ENCODE measurements at places on chromosomes 5 and 9.

DNA sequence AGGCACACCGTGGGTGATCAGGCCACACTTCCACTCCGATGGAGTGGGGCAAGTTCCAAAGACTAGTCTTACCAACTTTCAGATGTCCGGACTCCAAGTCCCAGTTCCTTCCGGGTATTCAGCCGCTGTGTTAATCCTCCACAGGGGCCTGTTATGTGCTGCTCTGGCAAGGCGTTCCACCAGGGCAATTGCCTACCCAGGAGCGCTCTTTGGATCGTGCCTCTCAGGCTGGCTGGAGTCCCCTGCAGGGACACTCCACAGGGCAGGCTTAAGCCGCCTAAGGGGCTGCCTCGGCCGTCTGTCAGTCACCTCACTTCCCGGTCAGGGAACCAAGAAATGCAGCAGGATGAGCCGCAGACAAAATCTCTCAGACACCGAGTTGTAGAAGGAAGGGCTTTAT lies 118.7 kb upstream of the CCNG1 start:
- DNase-seq, result no peak

- DNase-seq, result peak; percentile 78
These were observed 587 bp downstream of the UBE2R2 start for GRCh38 chr9:33817327-33818166.

GRCh38 chr9:133275105-133276000 lies at the start of gene ABO:
TSS of gene ABO (minus strand) at chr9:133275201.
- DNase-seq, result peak; percentile 34

DNA sequence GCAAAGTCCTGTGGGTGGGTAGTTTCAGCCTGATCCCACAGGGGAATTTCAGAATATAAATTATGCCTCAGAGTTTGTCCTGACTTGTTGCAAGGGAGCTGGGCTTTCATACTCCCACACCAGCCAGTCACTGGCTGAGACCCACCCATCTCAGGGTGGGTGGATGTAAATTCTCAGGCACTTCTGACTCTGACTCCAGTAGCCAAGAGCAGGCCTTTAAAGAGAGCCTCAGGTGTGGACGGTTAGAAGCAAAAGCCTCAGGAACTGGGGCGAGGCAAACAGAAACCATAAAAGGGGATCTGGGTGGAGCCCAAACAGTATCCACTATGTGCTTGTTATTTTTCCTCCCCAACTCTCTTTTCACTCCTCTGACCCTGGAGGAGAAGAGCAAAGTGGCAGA lies 28.6 kb upstream of the FBXW11 start:
- no peak for DNase-seq

DNA sequence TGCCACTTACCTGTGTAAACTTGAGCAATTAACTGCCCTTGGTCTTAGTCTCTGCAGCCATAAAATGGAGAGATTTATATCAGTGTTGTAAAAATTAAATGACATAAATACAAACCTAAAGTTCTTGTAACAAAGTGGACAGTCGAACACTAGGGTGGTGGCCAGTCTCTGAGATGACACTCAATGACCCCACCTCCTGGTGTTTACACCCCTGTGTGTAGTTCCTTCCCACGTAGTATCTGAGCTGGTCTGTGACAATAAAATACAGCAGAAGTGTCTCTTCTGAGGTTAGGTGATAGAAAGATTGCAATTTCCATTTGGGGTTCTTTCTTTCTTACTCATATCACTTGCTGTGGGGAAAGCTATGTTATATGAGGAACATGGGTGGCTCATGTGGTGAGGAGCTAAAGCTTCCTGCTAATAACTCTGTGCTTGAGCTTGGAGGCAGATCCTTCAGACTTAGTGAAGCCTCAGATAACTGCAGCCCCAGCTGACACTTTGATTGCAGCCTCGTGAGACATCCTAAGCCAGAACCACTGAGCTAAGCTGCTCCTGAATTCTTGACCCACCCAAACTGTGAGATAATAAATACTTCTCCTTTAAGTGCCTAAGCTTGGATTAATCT lies 173.4 kb upstream of the CHD1 start:
- DNase-seq, result peak; percentile 77

- no peak for DNase-seq
These were observed 94.3 kb downstream of the DAP start for GRCh38 chr5:10666531-10667299.

All from WERI-Rb-1 (cell line).